ENCODE measurements at places on chromosomes 12 and 14.
A peak's percentile ranks its signal among the peaks of the same experiment; 100 is the strongest.

- no peak for DNase-seq
Observed at GRCh38 chr12:83216230-83216629, 529.5 kb downstream of the TMTC2 start.

GRCh38 chr12:72230589-72230988 is 41.6 kb upstream of the TRHDE start:
- DNase-seq: no peak

DNA sequence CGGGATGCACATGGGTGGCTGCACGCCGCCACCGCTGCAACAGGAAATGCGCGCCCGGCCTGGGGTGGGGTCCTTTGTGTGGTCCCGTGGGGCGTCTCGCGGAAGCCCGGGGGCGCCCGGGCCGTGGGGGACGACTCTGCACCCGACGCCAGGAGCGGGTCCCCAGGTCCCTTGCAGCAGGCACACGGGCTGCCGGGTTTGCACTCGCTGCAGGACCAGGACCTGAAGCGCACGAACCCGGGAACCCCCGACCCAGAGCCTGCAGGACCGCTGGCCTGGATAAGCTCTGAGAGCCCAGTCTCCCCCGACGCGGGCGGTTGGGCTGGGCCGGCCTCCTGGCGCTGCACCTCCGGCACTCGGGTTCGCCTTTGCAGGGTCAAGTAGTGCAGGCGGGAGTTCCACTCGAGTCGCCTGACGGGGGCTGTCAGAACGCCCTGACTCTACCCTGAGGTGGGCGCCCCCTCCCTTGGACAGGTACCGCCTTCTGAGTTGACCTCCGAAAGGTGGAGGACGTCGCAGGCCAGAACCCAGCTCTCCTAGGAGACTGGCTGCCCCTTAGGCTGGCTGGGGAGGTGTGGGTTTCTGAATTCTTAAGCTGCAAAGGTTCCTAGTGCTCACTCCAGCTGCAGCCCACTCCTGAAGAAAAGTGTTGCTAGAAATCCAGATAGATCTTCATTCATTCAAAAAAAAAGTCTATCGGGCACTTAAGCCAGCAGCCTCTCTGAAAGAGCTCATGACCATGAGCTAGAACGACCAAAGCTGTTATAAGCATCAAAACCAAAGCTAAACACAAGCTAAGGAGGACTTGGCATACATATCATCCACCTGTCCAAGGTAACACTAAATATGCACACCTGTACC is 68.0 kb downstream of the RNF34 start:
- DNase-seq: no peak

DNA sequence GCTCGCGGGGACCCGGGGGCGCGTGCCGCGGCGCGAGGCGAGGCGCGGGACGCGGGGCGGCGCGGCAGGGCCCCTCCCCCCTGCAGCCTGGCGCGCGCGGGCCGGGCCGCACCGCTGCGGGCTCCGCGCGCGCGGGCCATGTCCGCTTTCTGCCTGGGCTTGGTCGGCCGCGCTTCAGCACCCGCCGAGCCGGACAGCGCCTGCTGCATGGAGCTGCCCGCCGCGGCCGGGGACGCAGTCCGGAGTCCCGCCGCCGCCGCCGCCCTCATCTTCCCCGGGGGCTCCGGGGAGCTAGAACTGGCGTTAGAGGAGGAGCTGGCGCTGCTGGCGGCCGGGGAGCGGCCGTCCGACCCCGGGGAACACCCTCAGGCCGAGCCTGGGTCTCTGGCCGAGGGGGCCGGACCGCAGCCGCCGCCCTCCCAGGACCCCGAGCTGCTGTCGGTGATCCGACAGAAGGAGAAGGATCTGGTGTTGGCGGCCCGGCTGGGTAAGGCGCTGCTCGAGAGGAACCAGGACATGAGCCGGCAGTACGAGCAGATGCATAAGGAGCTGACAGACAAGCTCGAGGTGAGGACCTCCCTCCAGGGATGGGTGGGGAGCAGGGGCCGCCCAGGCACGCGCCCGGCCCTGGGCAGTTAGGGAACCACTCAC is 820 bp downstream of the BICDL1 start:
- DNase-seq: peak; percentile 63

GRCh38 chr12:12979731-12980259 is 20.3 kb downstream of the HEBP1 start:
- no peak for DNase-seq

GRCh38 chr12:52165096-52165855 is 26.5 kb downstream of the KRT80 start:
- no peak for DNase-seq

DNA sequence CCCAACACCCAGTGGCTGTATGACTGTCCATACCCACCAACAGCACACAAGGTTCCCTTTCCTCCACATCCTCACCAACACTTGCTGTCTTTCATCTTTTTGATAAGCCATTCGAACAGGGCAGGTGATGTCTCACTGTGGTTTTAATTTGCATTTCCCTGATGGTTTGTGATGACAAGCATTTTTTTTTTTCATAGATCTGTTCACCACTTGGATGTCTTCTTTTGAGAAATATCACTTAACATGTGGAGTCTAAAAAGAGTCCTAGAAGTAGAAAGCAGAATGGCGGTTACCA is 198.1 kb upstream of the DIO3 start:
- no peak for DNase-seq

Measured in stimulated activated CD4-positive, alpha-beta T cell treated with anti-CD3 and anti-CD28 coated beads, TNF-alpha, amount 100 ng/mL, for 48 hours (primary cell).